ENCODE measurements at places on chromosomes 1 and 21.

- DNase-seq, result no peak
Measured at GRCh38 chr1:168637350-168637991, 61.1 kb downstream of the XCL1 start.

GRCh38 chr1:238139713-238140112 lies 249.0 kb upstream of the ZP4 start:
- DNase-seq, result no peak

GRCh38 chr1:154353460-154353904 lies 28.2 kb downstream of the ATP8B2 start:
- peak; percentile 74 for DNase-seq

- DNase-seq, result no peak
Measured at GRCh38 chr21:17540530-17540929, 27.7 kb downstream of the CXADR start.

DNA sequence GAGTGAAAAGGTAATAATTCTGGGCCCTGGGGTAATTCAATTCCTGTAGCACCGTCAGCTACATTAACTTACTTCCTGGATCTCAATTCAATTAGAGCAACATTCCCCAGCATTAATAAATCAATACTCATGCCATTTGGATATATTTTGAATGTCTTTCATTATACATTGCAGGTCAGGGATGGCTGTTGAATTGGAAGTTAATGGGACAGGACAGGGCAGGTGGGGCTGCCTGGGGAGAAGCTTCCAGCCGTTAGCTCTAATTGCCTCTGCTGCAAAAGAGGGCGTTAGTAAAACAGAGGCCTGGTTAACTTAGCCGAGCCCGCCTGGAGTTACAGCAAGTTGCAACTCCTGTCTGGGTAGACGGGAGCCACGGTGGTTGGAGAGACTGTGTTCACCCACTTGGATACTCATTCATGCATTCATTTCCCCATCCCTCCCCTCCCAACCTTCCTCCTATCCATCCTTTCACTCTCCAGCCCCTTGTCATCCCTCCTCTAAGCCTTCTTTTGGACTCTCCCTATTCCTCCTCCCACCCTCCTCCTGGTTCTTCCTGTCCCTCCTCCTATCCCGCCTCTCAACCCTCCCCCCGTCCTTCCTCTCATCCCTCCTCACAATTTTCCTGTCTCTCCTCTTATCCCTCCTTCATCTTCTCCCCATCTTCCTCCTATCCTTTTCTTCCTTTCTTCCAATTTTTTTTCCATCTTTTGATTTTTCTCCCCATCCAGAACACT lies 137.6 kb upstream of the RUNX3 start:
- no peak for DNase-seq

GRCh38 chr1:6864166-6864565 lies 78.9 kb downstream of the CAMTA1 start:
- no peak for DNase-seq

DNA sequence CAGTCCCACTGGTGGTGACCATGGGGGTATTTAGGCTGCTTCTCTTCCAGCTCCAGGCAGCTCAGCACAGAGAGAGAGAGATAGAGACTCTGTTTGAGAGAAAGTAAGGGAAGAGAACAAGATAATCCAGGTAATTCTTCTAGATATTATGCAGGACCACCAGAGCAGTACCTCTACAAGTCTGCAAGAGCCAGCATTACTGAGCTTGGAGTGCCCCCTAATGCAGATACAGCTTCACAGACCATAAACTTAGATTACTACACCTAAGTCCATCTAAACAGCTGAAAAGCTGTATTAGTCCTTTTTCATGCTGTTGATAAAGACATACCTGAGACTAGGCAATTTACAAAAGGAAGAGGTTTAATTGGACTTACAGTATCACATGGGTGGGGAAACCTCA lies 570.3 kb downstream of the LRRIQ3 start:
- DNase-seq, result no peak

DNA sequence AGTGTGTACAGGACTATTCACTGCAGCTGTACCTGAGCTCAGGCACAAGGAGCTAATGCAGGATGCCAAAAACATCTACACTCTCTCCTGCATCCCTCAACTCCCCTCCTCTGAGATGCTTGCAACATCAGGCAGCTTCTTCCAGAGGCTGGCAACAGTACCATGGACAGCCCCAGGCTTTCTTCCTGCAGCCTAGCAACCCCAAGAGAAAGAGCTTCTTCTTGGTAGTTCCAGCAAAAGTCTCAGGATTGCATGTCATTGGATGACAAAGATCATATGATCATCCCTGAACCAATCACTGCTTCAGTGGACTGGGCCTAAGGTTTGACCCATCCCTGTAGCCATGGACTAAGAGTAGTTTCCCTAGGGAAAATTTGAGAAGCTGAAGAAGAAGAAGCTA lies 46.7 kb downstream of the CAMK2N1 start:
- peak; percentile 44 for DNase-seq

- no peak for DNase-seq
Measured at GRCh38 chr21:35206141-35207125, 157.3 kb upstream of the RUNX1 start.

- no peak for DNase-seq
Measured at GRCh38 chr1:38454236-38454635, 405.3 kb downstream of the RRAGC start.

- DNase-seq, result no peak
Measured at GRCh38 chr1:199687321-199687720, 340.2 kb upstream of the NR5A2 start.

- DNase-seq, result no peak
Measured at GRCh38 chr1:53104289-53104913, 38.0 kb downstream of the SLC1A7 start.

GRCh38 chr1:18668750-18669404 lies 38.2 kb downstream of the PAX7 start:
- DNase-seq, result no peak
